ENCODE measurements at places on chromosomes 5 and 9. TPM values are rescaled to one million over a fixed set of nuclear protein-coding genes. Genes with fewer than 3 reads are reported as not detected.

Gene ANKRD31
- 0.13 TPM for polyA plus RNA-seq

Gene SMIM3
- polyA plus RNA-seq = 7.0 TPM

Gene C5orf22
- 18.4 TPM for polyA plus RNA-seq

Gene RRAGA
- 80.9 TPM for polyA plus RNA-seq

GRCh38 chr5:113478691-113479090 lies 9.6 kb downstream of the MCC start:
- DNase-seq = no peak

DNA sequence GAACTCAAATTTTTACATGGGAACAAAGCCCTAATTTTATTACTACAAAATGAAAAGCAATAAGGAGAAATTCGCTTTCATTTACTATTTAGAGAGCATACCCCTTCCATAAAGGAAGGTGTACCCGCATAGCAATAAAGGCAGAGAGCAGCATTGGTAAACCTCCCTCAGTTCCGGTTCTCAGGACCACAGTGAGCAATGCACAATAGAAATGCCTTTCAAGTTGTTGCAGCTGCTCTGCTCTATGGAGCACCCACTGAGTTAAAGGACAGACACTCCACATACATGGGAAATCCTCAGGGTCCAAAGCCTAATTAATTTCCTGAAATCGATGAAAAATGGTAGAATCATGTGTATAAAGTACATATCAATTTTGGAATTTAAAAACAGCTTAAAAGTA lies 89.9 kb upstream of the MPDZ start:
- DNase-seq = no peak

DNA sequence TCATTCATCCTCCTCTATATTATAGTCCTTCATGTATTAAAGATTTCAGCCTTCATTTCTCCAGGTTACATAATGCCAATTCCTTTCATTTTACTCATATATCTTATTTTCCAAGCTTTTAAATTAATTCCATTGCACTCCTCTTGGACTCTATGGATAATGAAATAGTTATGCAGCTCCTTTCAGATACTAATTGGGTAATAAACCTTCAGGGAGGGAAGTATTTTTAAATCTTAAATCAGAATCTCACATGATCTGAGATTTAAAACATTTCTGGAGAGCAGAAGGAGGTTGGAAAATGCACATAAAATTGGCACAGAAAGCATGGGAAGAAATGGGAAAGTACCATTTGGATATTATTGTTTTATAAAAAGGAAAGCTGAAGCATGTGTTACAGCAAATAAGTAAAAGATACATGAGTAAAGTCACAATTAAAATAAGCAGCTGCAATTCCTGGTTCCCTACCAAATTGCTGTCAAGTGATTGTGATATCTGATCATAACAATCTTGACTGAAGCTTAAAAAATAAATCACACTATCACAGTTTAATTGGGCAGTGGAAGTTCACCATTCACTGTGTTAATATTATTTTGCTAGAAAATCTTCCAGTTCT lies 257.9 kb upstream of the NREP start:
- DNase-seq = peak; percentile 54

- DNase-seq = no peak
Measured at GRCh38 chr5:56313596-56313995, 80.5 kb upstream of the ANKRD55 start.

DNA sequence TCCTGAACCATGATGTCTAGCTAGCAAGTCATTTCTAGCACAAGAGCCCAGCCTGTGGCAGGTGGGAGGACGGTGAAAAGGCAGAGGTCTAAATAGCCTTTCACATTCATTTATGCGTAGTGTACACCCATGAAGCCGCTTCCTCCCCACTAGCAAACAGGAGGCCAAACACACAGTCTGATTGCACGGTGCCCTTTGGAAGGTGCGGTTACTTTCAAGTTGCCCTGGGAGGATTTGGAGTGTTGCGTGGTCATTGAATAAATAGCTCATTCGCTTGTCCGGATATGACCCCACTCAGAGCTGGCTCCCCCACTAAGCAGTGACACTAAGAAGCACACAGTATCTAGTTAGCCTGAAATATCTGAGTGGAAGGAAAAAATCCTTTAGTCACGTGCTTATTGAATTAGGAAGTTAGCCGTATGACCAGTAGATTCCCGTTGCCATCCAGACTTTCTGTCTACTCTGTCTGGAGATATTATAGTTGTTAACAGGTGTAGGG lies 664 bp upstream of the ARSB start:
- DNase-seq = no peak

DNA sequence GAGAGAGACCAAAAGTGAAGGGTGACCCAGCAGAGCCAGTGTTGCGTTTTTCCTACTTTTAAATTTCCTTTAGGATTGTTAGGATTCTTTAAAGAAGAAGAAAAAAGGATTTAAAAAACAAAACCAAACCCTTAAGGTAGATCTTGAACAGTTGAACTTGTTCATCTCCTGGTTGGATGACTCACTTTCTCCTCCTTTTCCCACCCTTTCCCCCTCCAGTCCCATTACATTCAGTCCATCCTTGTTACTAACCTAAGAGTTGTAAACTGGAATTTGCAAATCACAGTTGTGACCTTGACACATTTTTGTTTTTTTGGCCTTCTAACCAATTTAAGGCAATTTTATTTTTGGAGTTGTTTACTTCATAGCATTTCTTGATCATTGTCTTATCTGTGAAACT lies 289.2 kb downstream of the ARHGAP26 start:
- no peak for DNase-seq

- no peak for DNase-seq
Measured at GRCh38 chr9:20472342-20473045, 149.8 kb downstream of the MLLT3 start.

Measured in forelimb muscle (tissue), 1 donor.